Epithelial cell of proximal tubule (primary cell): ENCODE measurements at places on chromosomes 3 and 15. TPM values are rescaled to one million over a fixed set of nuclear protein-coding genes. Genes with fewer than 3 reads are reported as not detected.
A peak's percentile ranks its signal among the peaks of the same experiment; 100 is the strongest.

Gene TPRG1
- not detected in 2 replicates for total RNA-seq

Gene CRTC3
- 7.1 and 10.0 TPM in 2 replicates for total RNA-seq

Gene SNX22
- 0.86 and 1.2 TPM in 2 replicates for total RNA-seq

GRCh38 chr3:159910991-159911663 is 77.5 kb upstream of the IL12A start:
- no peak for DNase-seq

- DNase-seq, result no peak
Measured at GRCh38 chr3:188257384-188258026, 103.5 kb downstream of the LPP start.

DNA sequence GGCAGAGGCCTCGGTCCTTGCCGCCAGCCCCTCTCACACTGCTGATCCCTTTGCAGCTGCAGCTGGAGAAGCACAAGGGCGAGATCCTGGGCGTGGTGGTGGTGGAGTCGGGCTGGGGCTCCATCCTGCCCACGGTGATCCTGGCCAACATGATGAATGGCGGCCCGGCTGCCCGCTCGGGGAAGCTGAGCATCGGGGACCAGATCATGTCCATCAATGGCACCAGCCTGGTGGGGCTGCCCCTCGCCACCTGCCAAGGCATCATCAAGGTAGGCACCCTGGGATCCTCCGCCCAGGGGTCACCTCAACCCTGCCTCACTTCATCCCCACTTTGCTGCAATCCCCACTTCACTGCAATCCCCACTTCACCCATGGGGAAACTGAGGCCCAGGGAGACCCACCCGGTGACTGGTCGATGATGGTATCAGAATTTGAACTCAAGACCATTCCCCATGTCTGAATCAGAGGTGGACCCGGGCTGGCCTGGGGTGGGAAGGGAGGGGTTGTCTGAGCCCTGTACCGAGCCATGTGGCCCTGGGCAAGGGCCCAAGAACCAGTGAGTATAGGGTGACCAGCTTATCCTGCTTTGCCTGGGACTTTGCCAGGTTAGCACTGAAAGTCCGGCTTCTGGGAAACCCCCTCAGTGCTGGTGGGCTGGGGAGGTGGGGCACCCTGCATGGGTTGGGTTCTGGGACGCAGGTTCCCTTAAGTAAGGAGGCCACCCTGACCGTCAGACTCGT is 162.9 kb downstream of the NSMCE3 start:
- no peak for DNase-seq

- DNase-seq, result no peak
Measured at GRCh38 chr3:48406443-48407431, 23.1 kb downstream of the PLXNB1 start.

DNA sequence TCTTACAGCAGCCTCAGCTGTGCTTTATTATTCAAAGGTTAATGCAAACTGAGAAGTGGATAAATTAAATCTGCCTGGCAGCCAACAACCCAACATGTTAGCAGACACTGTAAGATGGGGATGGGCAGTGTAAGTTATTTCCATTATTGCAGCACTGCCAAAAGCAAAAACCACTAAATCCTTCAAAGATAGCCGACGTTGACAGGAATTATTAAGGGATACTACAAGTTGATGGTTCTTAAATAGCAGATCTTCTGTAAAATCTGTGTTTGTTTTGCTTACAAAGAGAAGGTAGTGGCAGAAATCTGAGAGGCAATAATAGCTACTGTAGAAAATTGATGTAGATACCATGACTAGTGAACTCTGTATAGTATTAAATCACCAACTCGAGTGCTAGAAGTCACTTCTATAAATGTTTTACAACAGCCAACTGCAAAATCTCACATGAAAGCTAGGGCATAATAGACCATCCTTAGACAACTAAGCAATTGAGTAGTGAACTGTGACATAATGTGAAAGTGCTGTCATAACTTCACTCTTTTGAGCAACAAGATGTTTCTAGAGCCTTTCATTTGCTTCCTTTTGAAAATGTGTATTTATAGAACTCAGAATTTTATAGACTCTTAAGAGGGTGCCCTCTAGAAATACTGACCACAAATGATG is 278.6 kb downstream of the UBE2E2 start:
- peak; percentile 19 for DNase-seq

DNA sequence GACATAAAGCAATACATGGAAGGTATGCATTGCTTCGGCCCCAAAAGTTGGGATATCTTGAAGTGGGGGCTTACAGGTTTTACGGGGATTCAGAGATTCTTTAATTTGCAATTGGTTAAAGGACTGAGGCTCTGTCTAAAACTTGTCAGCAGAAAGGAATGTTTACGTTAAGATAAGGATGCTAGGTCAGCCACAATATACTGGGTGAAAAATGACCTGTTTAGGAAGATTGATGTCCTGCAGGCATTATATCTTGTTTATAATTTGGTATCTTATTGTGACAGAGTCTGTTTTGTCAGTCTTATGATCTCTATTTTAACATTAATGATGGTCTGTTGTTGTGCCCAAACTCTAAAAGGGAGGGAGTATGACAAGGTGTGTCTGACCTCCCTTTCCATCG is 15.3 kb upstream of the CCNDBP1 start:
- no peak for DNase-seq

GRCh38 chr3:136858381-136858780 is 3.6 kb upstream of the NCK1 start:
- DNase-seq, result no peak

GRCh38 chr15:81239190-81239589 is 42.5 kb downstream of the IL16 start:
- no peak for DNase-seq
